NCI-H510A (cell line): ENCODE measurements at places on chromosomes 13 and 19.

GRCh38 chr19:55418185-55418584 is 10.6 kb upstream of the UBE2S start:
- DNase-seq, result no peak

GRCh38 chr19:30325676-30326392 is 46.4 kb upstream of the ZNF536 start:
- no peak for DNase-seq

DNA sequence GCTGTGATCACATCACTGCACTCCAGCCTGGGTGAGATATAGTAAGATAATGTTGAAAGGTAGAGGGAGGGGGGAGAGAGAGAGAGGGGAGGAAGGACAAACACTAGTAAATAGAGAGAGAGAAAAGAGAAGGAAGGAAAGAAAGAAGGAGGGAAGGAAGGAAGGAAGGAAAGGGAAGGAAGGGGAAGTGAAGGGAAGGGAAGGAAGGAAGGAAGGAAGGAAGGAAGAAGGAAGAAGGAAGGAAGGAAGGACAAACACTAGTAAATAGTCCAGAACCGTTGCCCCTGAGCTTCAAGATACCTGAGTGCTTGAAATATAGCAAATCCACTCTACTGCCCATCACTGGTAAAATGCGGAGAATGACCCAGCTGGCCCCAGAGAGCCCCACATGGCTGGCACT is 156.5 kb upstream of the ZNF507 start:
- no peak for DNase-seq

DNA sequence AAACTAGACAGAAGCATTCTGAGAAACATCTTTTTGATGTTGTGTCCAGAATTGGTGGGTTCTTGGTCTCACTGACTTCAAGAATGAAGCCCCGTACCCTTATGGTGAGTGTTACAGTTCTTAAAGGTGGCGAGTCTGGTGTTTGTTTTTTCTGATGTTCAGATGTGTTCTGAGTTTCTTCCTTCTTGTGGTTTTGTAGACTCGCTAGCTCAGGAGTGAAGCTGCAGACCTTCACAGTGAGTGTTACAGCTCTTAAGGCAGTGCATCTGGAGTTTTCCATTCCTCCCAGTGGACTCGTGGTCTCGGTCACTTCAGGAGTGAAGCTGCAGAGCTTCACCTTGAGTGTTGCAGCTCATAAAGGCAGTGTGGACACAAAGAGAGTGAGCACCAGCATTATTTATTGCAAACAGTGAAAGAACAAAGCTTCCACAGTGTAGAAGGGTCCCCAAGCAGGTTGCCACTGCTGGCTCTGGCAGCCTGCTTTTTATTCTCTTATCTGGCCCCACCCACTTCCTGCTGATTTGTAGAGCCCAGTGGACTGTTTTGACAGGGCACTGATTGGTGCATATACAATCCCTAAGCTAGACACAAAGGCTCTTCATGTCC is 1820.8 kb downstream of the UQCRFS1 start:
- no peak for DNase-seq

- DNase-seq, result no peak
Observed at GRCh38 chr19:801030-801860, 4.0 kb downstream of the PTBP1 start.

- DNase-seq, result no peak
Observed at GRCh38 chr19:54426291-54426931, 11.1 kb downstream of the TTYH1 start.

GRCh38 chr19:10389863-10390262 is 9.5 kb upstream of the TYK2 start:
- no peak for DNase-seq

- no peak for DNase-seq
Observed at GRCh38 chr19:35905178-35905727, 2.8 kb downstream of the TYROBP start.

DNA sequence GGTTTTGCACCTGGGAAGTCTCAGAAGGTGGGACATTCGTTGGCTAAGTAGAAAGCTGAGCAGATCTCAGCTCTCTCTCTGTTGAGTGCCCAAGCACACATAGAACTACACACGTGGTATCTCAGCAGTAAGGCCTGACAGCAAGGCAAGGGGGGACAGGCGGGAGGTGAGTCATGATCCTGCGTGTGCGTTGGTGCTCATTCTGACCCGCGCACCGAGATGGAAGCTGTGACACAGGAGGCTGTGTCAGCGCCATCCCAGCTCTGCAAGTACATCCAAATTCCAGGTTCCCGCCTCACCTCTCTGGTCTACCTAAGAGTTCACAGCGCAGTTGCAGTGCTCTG is 135.7 kb downstream of the USP12 start:
- DNase-seq, result no peak

GRCh38 chr13:42899266-42899665 is 92.8 kb downstream of the EPSTI1 start:
- DNase-seq, result no peak

GRCh38 chr19:16366433-16367260 is 42.0 kb downstream of the KLF2 start:
- DNase-seq, result no peak

DNA sequence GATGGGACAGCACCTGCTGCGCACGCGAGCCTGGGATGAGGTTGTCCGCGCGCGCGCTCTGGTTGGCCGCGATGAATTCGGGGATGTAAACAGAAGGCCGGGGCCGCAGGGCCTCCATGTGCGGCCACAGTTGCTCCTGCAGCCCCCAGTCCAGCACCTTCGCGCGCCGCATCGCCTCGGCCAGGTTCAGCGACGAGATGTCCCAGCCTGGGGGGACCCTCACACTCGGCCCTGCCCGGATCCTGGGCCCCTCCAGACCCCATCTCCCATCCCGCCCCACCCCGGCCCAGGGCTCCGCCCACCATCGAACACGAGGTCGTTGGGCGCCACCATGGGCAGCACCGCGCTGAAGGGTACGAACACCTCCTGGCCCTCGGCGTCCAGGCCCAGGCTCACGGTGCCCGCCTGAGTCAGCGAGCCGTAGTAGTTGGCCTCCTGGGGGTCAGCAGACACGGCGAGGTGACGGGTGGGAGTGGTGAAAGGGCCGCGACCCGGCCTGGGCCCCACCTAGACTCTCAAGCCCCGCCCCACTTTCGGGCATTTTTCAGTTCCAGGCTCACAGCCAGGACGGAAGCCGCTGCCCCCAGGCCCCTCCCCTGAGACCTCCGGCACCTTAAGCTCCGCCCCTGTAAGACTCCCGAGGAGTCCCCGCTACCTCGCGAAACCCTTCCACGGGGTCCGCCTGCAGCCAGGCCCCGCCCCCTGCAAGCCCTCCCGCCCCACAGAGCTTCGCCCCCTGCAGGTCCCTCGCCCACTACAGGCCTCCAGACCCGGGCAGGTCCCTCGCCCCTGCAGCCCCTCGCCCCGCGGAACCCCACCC is 1.1 kb downstream of the ISYNA1 start:
- DNase-seq, result no peak

GRCh38 chr13:77817521-77817920 is 101.1 kb downstream of the EDNRB start:
- no peak for DNase-seq

- DNase-seq, result no peak
Observed at GRCh38 chr19:43407416-43408005, 7.2 kb upstream of the TEX101 start.

DNA sequence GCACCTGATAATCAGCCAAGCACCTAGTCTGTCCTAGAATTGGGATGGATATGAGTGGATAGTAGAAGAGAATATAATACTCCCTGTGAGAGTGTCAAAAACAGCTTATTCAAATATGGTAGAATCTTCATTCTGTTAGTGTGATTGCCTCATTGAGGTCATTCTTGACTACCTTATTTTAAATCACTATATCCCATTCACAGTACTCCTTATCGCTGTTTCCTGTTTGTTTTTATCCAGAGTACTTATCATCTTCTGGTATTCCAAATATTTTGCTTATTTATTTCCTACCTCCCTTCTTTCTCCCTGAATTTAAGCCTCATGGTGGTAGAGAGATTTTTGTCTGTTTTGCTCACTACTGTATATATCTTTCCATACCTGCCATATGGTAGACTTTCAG is 9.9 kb downstream of the NDFIP2 start:
- DNase-seq, result no peak

- DNase-seq, result no peak
Observed at GRCh38 chr13:30017880-30018279, 167.5 kb upstream of the UBL3 start.

DNA sequence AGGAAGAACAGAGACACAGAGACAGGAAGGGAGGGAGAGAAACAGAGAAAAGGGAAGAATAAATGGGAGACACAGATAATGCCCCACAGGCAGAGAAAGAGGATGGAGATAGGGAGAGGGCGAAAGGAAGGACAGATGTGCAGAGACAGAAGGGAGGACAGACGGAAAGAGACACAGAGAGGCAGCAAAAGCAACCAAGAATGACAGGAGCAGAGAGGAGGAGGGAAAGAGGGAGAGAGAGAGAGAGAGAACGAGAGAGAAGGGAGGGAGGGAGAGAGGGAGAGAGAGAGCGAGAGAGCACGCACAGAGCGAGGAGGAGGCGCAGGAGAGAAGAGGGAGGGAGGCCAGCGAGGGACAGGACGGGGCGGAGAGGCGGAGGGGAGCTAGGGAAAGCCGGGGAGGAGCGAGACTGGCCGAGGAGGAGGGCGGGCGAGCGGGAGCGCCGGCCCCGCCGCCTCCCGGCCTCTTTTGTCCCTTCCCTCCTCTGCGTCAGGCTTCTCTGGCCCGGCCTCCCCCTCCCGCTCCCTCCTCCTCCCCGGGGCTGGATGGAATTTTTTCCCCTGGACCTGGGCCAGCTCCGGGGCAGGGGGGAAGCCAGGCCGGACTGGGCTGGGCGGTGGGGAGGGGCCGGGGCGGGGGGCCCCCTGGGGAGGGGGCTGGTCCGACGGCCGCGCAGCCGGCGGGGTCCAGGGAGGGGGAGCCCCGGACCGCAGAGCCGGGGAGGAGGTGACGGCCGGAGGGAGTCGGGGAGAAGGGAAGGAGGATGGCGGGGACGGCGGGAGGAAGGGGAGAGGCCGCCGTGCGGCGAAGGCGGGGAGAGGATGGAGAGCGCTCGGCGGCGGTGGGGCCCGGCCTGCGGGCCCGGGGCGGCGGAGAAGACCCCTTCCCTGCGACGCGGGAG is 4.2 kb upstream of the SPACA6 start:
- peak; percentile 89 for DNase-seq

- DNase-seq, result no peak
Observed at GRCh38 chr13:21054313-21054712, 7.1 kb downstream of the LATS2 start.

- DNase-seq, result no peak
Observed at GRCh38 chr13:37869756-37870488, at the start of gene TRPC4. TRPC4 (minus strand) TSS chr13:37869772; CDS start chr13:37783333, 86,439 bp downstream.

- no peak for DNase-seq
Observed at GRCh38 chr19:3343619-3344502, 22.5 kb upstream of the NFIC start.

GRCh38 chr19:1103132-1103707 is 574 bp upstream of the GPX4 start:
- no peak for DNase-seq
